ENCODE measurements at places on chromosomes 5 and 9. TPM values are rescaled to one million over a fixed set of nuclear protein-coding genes. Genes with fewer than 3 reads are reported as not detected.

Gene NSUN2
- 57.5 TPM for total RNA-seq

Gene IL4
- total RNA-seq: not detected

Gene NAIP
- 38.9 TPM for total RNA-seq

Gene PCDHB15
- 2.0 TPM for total RNA-seq

Gene ZCCHC10
- total RNA-seq: 5.7 TPM

Gene GABRA6
- total RNA-seq: not detected

GRCh38 chr5:98454904-98455303 is 318.6 kb upstream of the RGMB start:
- no peaks in the 10 kb centered on the region for H3K4me1 ChIP-seq
- no peaks in the 10 kb centered on the region for H3K36me3 ChIP-seq
- H3K4me3 ChIP-seq: no peak overlapping the region
- no peak overlapping the region for H3K27ac ChIP-seq
- no peak for DNase-seq

GRCh38 chr5:80620211-80620610 is 34.2 kb upstream of the MSH3 start:
- no peaks in the 10 kb centered on the region for H3K4me1 ChIP-seq
- no peak for DNase-seq
- no peak overlapping the region for H3K4me3 ChIP-seq
- H3K27ac ChIP-seq: no peak overlapping the region
- no peaks in the 10 kb centered on the region for H3K36me3 ChIP-seq
